PC-9 (cell line): ENCODE measurements at places on chromosomes 6 and 20. TPM values are rescaled to one million over a fixed set of nuclear protein-coding genes. Genes with fewer than 3 reads are reported as not detected.

GRCh38 chr20:41307021-41307420 lies 10.5 kb downstream of the ZHX3 start:
- H3K4me3 ChIP-seq, result no peak overlapping the region
- no peaks in the 10 kb centered on the region for H3K36me3 ChIP-seq
- no peak for DNase-seq
- H3K4me1 ChIP-seq, result peaks cover 20% of the 10 kb centered on the region
- H3K27ac ChIP-seq, result no peak overlapping the region

The SLC26A8 gene
- total RNA-seq, result not detected in 2 replicates

DNA sequence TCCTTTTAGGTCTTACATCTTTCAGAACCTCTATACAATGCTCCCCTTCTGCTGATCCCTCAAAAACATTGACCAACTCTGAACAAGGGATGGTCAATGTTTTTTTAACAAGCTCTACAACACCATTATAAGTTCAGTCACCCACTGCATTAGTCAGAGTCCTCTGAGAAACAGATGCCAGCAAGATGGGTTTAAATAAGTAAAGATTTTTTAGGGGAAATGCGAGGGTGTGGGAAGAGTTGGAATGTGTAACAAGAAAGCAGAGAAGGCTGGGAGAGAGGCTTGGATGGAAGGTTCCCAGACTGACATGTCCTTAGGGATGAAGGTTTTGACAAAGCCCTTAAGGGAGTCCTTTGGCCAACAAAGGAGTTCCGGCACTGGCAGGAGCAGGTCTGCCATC lies 478.3 kb downstream of the FRK start:
- no peaks in the 10 kb centered on the region for H3K4me1 ChIP-seq
- no peaks in the 10 kb centered on the region for H3K27me3 ChIP-seq
- DNase-seq, result no peak

DNA sequence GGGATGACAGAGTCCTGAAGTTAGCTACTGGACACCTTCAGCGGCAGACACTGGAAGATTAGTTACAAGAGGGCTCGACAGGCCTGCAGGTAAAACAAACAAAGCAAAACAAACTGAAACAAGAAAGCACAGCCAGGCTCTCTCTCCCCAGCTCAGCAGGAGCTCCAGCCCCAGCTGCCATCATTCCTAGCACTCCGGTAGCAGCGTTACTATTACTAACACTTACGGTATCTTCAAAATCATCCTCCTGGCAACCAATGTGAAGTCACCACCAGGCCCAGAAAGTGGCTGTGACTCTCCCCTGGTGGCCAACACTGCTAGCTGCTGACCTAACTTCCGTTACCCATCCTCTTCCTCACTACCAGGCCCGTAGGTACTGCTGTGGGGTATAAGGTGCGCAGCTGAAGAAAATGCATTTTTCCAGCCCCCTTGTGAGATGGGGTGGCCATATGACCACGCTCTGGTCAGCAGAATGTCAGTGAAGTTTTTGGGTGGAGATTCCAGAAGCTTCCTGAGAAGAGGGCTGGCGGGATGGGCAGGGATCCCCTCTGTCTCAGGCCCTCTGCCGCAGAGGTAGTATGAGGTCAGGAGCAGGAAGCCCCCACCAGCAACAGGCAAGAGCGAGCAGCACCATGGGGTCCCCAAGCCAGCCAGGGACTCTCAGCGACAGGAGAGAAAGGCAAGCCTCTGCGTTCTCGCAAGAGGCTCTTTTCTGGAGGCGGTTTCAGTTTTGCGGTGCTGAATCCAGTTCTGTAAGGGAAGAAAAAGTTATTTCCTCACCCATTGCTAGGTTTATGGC lies 37.4 kb upstream of the TBXT start:
- H3K36me3 ChIP-seq, result no peaks in the 10 kb centered on the region
- no peaks in the 10 kb centered on the region for H3K4me1 ChIP-seq
- H3K27me3 ChIP-seq, result peaks cover 85% of the 10 kb centered on the region

The MAPK13 gene
- total RNA-seq, result 141 and 146 TPM in 2 replicates

The MACROD2 gene
- total RNA-seq, result 8.5 and 11.4 TPM in 2 replicates

DNA sequence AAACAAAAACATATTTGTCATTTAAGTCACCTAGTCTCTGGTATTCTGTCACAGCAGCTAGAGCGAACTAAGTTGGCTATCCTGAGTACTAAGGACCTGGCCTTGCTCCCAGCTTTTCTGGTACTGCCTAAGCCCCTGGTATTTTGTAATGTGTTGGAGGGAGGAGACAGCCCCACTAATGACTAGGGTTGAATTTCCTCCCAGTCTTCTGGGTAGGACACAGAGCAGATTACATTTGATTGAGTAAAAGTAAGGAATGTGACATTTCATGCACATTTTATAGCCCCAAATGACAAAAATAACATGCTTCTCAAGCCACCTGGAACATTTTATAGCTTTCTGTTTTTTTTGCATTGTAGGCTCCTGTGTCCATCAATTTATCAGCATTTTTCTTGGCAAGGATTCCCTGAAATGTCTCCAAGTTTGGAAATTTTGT lies 47.9 kb upstream of the DDR1 start:
- H3K4me1 ChIP-seq, result peaks cover 28% of the 10 kb centered on the region
- H3K27me3 ChIP-seq, result no peaks in the 10 kb centered on the region
- no peaks in the 10 kb centered on the region for H3K36me3 ChIP-seq
- no peak overlapping the region for H3K4me3 ChIP-seq
- peak; percentile 79 for DNase-seq

DNA sequence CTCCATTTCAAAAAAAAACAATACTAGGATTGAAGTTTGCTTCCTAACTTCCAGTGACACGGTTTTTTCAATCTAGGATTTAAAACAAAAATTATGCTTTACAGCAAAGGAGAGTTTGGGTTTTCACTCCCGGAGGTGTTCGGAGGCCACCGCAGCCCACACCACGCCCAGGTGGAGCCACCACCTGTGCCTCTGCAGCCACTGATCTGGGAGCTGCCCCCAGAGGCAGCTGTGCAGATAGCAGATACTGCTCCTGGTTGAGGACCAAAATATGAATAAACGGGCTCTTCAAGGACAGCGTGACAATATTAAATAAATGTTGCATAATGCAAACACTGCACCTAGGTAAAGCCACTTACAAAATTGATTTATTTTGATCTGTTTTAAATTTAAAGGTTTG lies 30.2 kb downstream of the DLL1 start:
- H3K4me1 ChIP-seq, result no peaks in the 10 kb centered on the region
- H3K4me3 ChIP-seq, result no peak overlapping the region
- H3K36me3 ChIP-seq, result no peaks in the 10 kb centered on the region
- no peak overlapping the region for H3K27ac ChIP-seq
- DNase-seq, result no peak
- peaks cover 91% of the 10 kb centered on the region for H3K27me3 ChIP-seq

DNA sequence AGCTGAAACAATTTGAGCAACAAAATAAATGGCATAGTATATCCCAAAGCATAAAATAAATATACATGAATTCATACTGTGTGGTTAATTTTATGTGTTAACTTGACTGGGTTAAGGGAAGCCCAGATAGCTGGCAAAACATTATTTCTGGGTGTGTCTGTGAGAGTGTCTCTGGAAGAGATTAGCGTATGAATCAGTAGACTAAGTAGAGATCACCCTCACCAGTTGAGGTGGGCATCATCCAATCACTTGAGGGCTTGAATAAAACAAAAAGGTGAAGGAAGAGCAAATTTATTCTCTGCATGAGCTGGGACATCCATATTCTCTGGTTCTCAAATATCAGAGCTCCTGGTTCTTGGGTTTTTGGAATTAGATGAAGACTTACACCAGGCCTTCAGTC lies 17.9 kb downstream of the SLC22A16 start:
- no peaks in the 10 kb centered on the region for H3K27me3 ChIP-seq
- H3K4me3 ChIP-seq, result no peak overlapping the region
- no peaks in the 10 kb centered on the region for H3K36me3 ChIP-seq

The SNAP91 gene
- not detected in 2 replicates for total RNA-seq

The SALL4 gene
- 1.6 and 3.8 TPM in 2 replicates for total RNA-seq

The SNAI1 gene
- 2.2 and 3.6 TPM in 2 replicates for total RNA-seq
